ENCODE measurements at places on chromosomes 13 and 19. TPM values are rescaled to one million over a fixed set of nuclear protein-coding genes. Genes with fewer than 3 reads are reported as not detected.

The ACER1 gene
- total RNA-seq = not detected

The SBK3 gene
- 0.09 TPM for total RNA-seq

The ZNF878 gene
- total RNA-seq = not detected

The ZNF112 gene
- total RNA-seq = 6.8 TPM

The IGFL2 gene
- not detected for total RNA-seq

The GRIK5 gene
- total RNA-seq = not detected

The ZNF264 gene
- total RNA-seq = 19.5 TPM

The PKN1 gene
- 143 TPM for total RNA-seq
